Activated naive CD4-positive, alpha-beta T cell treated with anti-CD3 and anti-CD28 coated beads, Interleukin-2, amount 10 ng/mL, durations not matched to agents 7 days and 5 days (primary cell): ENCODE measurements at places on chromosomes 5 and 9.
A peak's percentile ranks its signal among the peaks of the same experiment; 100 is the strongest.

DNA sequence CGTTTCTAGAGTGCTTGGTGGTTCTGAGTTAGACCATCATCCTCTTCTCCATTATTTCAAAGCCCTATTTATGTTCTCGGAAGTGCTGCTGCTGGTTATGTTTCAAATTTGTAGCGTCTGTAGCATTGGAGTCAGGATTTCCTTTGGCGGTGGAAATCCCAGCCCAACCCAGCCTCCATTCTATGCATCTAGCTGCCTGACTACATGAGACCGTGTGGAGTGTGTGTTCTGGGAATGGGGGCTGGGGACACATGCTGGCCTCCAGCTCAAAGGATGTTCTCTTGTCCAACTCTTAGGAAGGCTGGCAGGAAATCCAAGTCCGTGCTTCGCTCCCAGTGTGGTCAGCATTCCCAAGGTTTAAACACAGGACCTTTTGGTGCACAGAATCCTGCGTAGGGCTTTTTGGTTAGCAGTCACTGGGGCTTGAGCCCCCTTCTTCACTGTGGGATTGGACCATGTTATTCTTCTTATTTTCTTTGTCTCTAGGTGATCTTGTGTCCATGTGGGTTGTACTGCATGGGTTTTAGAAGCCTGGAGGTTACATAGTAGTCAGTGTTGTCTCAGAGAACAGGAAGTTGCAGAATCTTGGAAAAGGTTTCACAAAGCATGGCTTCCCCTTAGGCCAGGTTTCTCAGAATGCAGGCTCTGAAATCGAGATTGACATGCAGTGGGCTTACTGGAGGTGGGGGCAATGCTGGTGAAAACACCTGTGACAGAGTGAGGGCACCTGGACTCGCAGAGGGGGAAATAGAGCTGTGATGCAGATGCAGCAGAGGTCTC lies 132.2 kb downstream of the ARHGAP26 start:
- no peak for DNase-seq

DNA sequence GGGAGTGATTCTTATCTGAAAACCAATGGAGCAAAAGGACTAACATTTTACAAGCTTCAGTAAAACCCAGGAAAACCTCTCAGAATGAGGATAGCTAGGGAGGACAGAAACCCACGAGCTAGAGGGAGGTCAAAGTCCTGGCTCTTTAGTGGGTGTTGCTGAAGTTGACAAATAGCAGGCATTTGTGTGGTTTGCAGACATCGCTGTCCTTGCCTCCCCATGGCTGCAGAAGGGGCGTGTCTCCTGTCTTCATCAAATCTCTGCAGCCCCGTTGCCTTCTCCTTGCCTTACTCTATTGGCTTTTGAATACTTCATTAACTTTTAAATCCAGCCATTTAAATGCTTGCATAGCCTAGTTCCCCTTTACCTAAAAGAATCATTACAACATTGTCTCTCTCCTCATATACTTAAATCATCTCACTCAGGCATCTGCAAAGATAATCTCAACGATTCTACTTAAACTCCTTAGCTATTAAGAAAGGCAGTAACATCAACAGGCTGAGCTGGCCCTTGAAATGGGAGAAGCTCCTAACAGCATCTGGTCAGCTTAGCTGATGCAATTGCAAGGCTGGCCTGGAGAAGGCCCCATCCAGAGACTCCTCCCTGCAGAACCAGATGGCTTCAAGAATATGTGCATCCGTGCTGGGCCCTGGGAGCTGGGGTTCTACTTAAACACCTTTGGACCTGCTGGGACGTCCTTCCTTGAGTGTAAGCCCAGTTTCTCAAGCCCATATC lies 152.8 kb upstream of the TAS2R1 start:
- no peak for DNase-seq

DNA sequence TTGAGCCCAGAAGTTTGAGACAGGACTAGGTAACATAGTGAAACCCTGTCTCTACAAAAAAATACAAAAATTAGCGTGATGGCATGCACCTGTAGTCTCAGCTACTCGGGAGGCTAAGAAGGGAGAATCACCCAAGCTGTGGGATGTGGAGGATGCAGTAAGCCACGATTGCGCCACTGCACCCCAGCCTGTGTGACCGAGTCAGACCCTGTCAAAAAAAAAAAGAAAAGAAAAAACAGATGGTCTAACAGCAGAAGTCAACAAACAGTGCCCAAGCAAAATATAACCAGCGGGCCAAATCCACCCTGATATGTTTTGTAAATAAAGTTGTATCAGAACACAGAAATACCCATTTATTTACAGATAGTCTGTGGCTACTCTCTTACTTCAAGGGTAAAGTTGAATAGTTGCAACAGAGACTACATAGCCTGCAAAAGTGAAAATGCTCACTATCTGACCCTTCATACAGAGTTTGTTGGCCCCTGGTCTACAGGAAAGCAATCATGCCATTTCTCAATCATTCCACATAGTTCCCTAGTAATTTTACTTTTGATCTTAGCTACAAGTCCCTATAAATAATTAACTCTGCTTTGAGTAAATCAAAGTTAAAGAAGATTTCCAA lies 383.7 kb downstream of the TLE1 start:
- no peak for DNase-seq

- no peak for DNase-seq
Observed at GRCh38 chr5:155947394-155948062, 379.4 kb upstream of the SGCD start.

GRCh38 chr5:1522601-1523479 lies 920 bp downstream of the LPCAT1 start:
- DNase-seq, result peak; percentile 52

DNA sequence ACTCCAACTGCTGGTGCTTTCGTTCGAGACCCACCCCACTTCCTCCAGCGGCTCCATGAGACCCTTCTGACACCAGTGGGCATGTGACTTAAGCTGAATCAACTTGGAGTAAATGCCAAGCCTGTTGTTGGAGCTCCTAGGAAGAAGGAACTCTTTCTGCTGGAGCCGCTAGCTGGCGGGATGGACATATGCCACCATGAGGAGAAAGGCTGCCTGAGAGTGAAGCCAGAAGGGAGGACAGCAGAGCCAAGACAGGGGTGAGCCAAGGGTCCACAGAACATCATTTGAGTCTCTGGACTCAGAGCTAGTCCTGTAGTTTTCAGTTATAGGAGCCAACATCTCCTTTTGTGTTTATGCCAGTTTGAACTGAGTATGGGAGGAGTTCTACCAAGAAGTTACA lies 35.9 kb downstream of the ANXA6 start:
- no peak for DNase-seq

DNA sequence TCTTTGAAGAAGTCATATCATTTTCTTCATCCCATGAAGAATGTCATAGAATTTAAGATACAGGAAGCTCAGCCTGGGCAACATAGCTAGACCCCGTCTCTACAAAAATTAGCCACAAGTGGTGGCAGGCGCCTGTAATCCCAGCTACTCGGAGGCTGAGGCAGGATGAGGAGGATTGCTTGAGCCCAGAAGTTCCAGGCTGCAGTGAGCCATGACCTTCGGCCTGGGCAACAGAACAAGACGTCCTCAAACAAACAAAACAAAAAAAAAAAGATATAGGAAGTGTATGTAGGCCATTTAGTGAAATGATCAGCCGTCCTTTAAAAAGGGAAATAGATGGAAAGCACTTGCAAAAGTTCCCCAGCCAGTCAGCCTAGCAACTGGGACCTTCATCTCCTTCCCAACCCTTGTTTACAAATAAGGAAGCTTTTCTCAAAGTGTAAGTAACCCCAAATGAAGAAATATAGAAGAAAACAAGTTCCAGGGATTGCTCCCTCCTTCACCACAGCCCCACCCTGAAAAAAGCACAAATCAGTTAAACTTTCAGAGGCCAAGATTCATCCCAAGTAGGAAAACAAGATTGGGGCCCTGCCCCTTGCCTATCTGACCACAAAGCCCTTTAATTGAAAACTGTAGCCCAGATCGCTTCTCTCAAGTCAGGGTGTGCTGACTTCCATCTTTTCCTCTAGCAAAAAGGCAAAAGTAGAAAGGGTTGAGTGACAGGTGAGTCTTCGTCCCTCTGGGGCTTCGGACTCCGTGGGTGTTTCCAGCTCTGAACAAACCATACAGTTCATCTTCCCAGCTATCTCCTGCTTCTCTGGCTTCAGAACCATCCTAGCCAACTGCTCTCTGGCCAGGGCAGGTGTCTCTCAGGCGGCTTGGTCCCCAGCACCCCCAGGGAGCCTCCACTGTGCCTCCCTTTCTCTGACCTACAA lies 1.2 kb downstream of the SLC31A2 start:
- no peak for DNase-seq

GRCh38 chr9:134413890-134414623 lies 87.8 kb downstream of the RXRA start:
- no peak for DNase-seq

DNA sequence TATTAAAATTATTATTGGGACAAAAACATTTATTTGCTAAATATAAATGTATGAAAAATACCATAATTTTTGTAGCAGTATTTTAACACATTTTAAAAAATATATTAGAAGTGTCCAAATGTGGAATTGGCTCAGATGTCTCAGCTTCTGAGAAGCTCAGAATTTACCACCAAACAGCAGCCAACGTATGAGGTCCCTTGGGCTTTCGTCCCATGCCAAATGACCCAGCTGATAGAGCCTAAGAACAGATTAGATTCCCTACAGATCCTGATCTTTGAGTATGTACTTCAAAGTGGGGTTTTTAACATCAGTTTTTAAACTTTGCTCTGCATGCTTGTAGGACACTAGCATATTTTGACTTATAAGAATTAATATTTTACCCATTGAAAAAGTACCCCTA lies 77.3 kb upstream of the RPS23 start:
- no peak for DNase-seq

DNA sequence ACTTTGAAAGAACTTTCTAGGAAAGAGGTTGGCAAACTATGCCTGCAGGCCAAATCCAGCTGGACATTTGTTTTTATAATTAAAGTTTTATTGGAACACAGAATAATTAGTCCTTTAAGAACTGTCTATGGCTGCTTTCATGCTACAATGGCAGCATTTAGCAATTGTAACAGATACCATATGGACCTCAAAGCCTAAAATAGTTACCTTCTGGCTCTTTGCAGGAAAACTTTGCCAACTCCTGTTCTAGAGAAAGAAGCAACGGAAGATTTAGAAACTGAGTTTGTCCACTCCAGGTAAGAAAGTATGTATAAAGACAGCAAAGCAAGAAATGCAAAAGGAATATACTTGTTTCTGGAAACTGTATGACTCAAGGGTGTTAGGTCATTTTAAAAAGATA lies 281.7 kb upstream of the TRPM3 start:
- DNase-seq, result no peak

GRCh38 chr5:69285448-69286116 lies 47.0 kb downstream of the CCDC125 start:
- no peak for DNase-seq

- DNase-seq, result no peak
Observed at GRCh38 chr9:136242918-136243525, 2.6 kb downstream of the QSOX2 start.

DNA sequence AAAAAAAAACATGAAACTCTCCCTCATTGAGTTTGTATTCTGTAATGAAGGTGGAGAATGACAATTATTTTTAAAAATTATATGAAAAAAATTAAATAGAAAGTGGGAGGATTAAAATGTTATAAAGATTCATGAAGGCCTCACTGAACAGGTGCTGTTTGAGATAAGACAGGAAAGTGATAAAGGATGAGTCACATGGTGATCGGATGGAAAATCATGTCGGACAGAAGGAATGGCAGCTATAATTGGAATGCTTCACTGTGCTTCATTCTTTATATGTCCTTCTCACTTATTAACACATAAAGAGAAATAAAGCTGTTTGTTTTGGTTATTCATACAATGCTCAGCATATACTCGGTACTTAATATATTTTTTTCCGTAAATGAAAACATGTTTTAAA lies 464.5 kb upstream of the RGMB start:
- no peak for DNase-seq

DNA sequence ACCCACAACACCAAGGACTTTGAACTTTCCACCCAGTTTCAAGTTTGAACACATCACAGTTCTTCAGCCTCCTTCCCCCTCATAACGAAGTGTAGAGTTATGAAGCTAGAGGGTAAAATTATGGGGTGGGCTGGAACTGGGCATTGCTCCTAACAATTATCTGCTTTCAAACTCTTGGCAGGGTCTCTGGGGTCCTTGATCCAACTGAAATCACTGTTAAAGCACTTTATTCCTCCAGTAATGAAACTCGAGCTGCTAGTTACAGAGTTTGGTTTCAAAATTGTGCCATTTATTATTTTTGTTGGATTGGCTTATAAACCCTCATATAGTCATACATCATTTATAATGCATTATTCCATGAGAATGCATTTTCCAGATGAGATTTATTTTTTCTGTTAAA lies 158.5 kb downstream of the RGS3 start:
- no peak for DNase-seq

- DNase-seq, result no peak
Observed at GRCh38 chr9:81314490-81314889, 374.9 kb downstream of the TLE1 start.

- no peak for DNase-seq
Observed at GRCh38 chr5:42520203-42520602, 97.0 kb downstream of the GHR start.

DNA sequence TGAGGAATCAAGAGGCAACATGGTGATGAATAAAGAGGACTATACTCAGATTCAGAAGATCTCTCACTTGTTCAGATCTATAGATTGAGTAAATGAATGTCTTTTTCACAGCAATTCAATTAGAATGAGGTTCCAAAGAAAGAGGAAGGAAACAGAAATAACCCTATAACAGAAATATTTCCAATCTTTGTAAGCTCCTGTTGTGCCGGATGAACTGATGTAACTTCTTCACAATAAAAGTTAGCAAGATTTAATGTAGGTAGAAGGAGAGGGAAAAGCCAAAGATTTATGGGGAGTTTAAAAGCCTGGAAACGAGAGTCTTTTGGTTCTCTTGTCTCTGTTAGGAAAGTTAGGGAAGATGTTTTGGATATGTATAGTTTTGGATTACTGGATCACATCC lies 92.1 kb downstream of the PBX3 start:
- DNase-seq, result no peak

DNA sequence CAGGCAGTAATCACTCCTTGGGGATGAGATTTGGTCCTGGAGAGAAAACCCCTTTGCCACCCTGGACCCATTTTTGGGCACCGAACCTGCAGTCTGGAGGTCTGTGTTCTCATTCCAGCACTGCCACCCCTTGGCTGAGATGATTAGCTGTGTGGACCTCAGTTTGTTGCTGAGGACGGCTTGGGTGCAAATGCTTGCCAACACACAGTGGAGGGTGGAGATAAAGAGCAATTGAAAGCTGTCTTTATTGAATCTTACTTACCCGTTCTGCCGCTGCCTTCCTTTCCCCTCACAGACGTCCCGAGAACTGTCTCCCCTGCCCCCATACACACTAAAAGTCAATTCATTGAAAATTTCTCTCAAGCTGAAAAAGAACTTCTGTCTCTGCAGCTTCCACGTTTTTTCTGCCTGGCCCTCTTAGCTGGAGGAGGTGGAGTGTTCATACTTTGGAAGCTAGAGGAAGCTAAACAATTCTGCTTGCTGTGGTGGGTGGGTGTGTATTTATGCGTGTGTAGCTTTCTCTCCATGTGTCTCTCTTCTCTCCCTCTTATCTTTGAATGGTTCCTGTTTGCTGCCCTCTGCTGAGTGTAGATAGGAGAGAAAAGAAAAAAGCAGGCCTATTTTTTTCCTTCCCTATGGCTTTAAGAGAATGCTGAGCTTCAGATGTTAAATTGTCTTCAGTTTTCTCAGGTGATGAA lies 6.6 kb downstream of the GALNT10 start:
- DNase-seq, result no peak

- DNase-seq, result no peak
Observed at GRCh38 chr5:143182106-143182505, 221.4 kb downstream of the NR3C1 start.

- peak; percentile 61 for DNase-seq
Observed at GRCh38 chr9:35618854-35619799, 914 bp upstream of the CD72 start.
